ENCODE measurements at places on chromosomes 2 and 18.

- no peak for DNase-seq
These were observed 211.0 kb upstream of the NT5C1B start for GRCh38 chr2:18800240-18800971.

DNA sequence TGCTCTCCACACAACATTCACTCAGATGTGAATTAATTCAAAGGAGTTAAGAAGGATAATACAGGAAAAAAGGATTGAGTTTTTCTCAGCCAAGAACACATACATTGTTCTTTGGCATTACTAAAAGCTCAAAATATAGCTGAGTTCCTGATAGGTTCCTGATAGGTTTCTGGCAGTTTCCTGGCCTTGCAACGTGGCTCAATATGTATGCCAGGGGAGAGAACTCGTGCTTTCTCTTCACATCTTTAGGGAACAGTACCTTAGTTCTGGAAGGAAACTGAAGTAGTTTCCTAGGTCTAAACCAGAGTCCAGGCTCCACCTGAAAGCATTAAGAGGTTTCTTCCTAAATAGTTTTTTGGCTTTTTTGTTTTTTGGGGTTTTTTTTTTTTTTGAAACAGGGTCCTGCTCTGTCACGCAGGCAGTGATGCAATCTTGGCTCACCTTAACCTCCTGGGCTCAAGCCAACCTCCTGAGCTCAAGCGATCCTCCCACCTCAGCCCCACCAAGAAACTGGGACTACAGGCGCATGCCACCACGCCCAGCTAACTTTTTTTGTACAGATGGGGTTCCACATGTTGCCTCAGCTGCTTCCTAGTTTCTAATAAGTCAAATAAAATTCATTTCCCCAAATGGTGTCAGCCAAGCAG, 42.8 kb downstream of the ESCO1 start:
- DNase-seq = no peak

GRCh38 chr18:25348386-25349130, 3.4 kb downstream of the ZNF521 start:
- DNase-seq = no peak

DNA sequence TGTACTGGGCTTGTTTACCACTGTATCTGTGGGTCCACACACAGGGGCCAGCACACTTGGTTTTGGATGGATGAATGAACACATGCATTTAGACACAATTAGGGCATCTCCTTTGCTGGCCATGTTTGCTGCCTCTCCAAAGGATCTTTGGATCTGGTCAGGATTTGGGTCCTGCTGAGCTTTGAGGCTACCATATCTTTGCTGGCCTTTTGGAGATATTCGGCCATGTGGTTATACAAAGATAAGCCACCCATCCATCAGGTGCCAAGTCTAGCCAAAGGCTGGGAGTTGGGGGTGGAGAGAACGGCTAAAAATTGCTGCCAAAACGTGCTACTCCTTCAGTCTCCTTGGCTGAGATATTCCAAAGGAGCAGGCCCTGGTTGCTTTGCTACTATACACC, 18.2 kb upstream of the FZD7 start:
- no peak for DNase-seq

DNA sequence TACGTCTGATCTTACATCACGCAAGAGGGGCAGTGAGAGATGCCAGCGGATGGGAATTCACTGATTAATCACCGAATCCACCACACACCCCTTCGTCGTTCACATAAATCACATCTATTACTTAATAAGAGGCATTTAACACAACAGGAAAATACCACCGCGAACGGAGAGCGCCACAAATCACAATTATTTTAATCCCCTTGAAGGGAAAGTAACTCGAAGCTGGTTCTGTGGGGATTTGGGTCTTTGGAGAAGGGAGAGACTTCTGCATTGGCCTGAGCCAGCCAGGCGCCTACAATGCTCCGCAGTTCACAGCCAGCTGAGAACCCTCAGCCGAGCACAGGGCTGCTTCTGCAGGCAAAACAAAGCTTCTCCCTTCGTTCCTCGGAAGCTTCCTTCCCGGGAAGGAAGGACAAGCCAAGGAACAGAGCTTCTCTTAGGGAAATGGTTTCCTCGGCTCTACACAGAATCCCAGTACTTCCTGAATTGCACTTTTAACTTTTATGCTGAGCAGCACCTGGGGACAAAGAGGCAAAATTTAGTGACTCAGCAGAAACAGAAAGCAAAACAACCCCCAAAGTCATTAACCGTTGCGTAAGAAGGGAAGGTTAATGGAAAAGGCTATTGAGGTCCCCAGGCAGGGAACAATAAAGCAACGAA, at the start of gene LRP1B:
Gene LRP1B (minus strand): TSS at position 7 of the 660 bp plus-strand sequence. CDS start 287 bp downstream, outside the sequence.
- no peak for DNase-seq

- DNase-seq = no peak
These were observed 65.7 kb downstream of the RRM2 start for GRCh38 chr2:10188211-10188610.

DNA sequence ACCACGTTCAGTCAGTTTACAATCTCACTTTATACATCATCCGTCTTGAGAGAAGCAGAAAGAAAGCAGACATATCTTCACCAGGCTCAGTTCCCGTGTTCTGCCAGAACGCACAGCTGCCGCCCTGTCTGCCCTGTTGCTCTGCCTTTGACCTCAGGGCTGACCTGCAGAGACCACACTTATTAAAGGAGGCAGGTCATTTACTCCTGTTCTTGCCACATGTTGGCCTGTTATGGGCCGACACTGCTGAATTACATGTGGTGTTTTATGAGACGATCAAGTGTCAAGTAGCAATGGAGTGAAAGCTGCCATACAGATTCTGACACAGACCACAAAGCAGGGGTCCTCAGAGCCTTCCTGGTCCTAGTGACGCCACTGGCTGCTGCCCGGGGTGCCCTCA, 232.2 kb downstream of the TTC32 start:
- DNase-seq = no peak

DNA sequence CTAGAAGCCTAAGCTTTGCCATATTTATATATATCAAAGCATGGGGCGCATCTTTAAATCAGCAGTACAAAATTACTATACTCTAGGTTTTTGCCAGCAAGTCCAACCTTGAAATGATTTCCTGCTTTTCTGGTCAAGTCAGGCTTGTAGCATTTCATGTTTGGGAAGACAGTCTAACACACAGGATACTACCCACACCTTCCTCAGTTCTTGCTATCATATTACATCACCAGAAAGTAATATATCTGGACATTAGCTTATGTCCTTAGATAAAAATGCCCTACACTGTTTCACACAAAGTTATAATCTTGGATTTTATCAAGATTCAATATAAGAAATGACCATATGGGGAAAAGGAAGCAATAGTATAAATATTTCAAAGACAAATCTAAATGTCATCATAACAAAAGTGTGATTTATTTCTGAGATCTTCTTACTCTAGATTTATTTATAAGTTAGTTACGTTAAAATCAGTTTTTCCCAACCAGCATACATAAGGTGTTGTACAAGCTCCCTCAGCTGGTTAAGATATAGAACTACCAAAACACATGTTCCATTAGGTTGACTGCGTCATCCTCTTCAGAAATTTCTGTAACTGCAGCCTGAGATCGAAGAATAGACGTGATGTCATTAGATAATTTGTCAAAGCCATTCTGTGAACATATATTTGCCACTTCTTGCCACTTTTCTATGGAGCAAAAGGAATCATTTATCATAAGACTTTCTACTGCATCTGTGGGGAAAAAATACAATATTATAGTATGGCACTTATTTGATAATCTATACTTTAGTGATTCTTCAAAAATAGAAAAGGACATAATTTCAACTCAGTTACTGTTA, 56.6 kb downstream of the CLHC1 start:
- peak; percentile 46 for DNase-seq

DNA sequence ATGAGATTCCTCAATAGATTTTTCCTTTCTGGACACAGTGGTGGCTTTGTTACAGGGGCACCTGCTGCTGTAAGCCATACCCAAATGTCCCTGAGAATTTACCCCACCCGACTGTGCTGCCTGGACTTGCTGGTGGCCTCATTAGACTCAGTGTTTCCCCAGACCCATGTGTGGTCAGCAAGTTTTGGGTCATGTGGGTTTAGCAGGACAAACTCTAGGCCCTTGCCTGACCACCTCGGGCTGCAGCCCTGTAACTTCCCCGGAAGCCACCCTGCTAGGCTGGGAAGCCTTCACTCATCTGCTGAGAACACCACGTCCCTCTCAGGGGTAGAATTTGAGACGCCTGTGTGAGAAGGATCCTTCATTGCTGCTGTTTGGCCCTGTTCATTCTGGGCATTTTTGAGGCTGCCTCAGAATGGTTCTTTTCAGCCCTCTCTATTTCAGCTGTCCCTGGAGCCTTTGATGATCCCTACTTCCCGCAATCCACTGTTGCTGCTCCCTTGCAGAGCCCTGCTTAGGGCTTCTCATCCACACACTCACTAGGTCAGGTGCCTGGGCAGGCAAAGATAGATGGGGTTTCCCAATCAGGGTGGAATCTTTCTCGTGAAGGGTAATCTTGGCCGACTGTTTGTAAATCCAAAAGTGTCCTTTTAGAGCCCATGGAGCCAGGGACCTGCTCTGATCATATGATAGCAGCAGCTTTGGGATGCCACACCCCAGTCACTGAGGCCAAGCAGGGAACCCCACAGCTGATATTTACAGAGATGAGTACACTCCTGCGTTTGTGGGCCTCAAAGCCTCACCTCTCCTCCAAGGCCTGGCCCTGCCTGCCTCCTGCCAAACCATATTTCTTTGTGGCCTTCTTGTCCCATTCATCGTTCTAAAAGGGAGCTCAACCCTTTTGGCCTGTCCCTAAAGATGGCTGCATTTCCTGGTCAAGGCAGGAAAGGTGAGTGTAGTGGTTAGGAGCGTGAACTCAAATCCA, 6.7 kb downstream of the EHD3 start:
- no peak for DNase-seq

- DNase-seq = no peak
These were observed 117.3 kb downstream of the THADA start for GRCh38 chr2:43478412-43479086.

GRCh38 chr2:179541586-179541985, 277.0 kb upstream of the SESTD1 start:
- no peak for DNase-seq

- no peak for DNase-seq
These were observed 73.6 kb downstream of the SPRED2 start for GRCh38 chr2:65358678-65359400.

- no peak for DNase-seq
These were observed 189.9 kb downstream of the SLC4A10 start for GRCh38 chr2:161814008-161814660.

DNA sequence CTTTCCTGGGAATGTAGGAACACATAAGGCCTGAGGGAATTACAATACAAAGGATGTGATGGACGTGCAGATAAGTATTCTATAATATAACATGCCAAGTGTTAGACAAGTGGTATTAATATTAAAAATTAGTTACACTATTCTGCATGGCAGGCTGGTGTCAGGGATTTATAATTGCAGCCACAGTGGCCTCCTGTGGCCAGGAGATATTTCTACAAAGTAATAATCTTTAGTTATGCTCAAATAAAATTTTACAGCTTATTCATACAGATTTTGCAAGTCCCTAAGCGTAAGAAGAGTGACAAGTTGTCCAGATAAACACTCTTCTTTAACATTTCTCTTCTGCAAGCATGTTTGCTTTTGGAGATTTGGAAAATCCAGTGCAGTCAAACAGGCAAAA, 90.4 kb upstream of the CBLN2 start:
- DNase-seq = no peak

GRCh38 chr18:77522051-77522675, 272.5 kb downstream of the GALR1 start:
- no peak for DNase-seq

- DNase-seq = no peak
These were observed 345.9 kb downstream of the TSN start for GRCh38 chr2:122101319-122101718.

DNA sequence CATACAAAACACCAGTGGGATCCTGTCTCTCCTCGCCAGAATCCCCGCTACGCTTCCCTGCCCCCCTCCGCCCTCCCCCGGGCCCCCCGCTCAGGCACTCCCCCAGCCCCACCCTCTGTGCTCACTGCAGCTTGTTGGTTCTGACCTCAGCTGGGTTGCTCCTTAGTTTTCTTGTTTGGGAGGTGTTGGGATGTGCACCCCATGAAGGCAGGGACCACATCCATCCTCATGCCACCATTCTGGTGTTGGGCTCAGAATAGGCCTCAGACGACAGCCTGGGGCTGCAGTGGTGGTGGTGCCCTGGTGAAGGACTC, 4.6 kb downstream of the SNED1 start:
- no peak for DNase-seq

GRCh38 chr2:121627525-121628050, 21.7 kb downstream of the CLASP1 start:
- DNase-seq = no peak

- DNase-seq = no peak
These were observed 118.7 kb downstream of the KLHL29 start for GRCh38 chr2:23503682-23504081.

GRCh38 chr18:5973099-5973498, 77.8 kb upstream of the TMEM200C start:
- no peak for DNase-seq

DNA sequence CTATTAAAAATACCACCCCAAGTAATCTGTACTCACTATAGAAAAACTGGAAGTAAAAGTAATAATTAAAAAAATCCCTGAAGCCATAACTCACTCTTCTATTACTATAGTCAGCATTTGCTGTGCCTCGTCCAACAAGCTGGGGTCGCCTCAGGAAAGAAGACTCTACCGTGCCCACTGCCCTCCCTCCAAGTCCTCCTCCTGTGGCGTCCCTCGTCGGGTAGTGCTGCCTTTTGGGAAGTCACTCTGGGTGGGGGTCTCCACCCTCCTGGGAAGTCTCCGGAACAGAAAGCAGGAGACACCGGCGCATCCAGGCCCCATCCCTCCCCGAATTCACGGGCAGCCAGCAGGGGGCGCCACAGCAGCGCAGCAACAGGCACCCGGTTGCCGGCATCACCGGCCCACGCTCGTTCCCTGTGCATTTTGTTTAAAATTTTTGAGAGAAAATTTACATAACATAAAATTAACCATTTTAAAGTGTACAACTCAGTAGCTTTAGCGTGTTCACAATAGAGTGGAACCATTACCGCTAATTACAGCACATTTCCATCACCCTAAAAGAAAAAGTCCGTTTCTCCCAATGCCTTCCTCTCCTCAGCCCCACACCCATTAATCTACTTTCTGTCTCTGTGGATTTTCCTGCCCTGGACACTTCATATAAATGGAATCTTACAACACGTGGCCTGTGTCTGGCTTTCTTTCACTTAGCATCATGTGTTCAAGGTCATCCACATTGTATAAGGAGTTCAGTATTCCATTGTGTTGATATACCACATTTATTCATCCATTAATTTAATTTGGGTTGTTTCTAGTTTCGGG, 62.2 kb downstream of the ADNP2 start:
- DNase-seq = no peak

- DNase-seq = no peak
These were observed 186.1 kb downstream of the SEPTIN10 start for GRCh38 chr2:109427661-109428091.

GRCh38 chr18:23738151-23738550, 48.9 kb downstream of the LAMA3 start:
- no peak for DNase-seq

DNA sequence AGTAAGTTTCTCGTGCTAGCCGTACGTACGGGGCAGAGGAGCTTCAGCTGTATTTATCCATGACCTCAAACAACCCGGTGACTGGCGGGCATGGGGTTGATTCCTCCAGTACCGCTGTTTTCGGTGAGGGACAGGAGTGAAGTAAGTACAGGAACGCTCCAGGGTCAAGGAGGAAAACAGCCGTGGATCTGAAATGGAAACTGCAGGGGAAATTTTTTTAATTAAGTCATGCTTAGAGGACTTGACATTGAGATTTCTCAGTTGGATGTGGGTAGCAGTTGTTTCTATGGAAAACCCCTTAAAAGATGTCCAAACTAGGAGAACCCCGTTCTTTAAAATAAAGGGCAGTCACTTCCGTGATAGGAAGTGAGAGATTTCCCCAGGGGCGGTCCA, 1.2 kb downstream of the RAB12 start:
- DNase-seq = no peak

Data from fibroblast of skin of left quadriceps (primary cell).